ENCODE measurements at places on chromosomes 5 and 9.

DNA sequence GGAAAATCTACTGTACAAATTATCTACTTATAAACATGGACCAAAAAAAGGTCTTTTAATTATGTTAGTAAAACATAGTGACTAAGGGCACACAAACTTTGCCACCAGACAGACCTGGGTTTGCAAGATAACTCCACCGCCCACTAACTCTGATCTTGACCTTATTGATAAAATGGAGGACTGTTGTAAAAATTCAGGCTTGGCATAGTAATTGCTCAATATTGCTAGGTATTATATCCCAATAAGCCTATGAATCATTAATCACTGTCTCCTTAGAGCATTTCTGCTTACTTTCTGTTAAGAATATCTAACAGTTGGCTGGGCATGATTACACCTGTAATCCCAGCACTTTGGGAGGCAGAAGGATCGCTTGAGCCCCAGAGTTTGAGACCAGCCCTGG, 3.8 kb downstream of the C9orf40 start:
- DNase-seq: no peak

DNA sequence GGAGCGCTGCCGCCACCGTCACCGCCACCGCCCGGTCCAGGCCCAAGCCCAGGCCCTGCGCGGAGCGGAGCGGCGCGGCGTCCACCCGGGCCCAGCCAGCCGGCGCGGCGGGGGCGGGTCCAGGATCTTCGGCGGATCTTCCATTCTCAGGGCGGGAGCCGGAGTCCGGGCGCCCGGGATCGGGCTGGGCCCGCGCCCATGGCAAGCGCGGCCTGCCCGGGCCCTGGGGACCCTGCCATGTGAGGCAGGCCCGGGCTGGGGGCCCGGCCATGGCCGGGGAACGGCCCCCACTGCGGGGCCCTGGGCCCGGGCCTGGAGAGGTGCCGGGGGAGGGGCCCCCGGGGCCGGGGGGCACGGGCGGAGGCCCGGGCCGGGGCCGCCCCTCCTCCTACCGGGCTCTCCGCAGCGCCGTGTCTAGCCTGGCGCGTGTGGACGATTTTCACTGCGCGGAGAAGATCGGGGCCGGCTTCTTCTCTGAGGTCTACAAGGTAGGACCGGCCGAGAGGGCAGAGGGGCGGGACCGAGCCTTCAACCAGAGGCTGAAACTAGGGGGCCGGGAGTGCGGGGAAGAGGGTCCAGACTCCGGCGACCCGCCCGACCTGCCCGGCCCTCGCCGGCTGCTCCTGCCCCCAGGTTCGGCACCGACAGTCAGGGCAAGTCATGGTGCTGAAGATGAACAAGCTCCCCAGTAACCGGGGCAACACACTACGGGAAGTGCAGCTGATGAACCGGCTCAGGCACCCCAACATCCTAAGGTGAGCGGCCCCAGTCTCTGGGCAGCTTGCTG, 482 bp downstream of the TESK1 start:
- no peak for DNase-seq

- DNase-seq: peak; percentile 35
These were observed 18.4 kb downstream of the LSM11 start for GRCh38 chr5:157761690-157762621.

- DNase-seq: no peak
These were observed 43.6 kb upstream of the ZBTB43 start for GRCh38 chr9:126761274-126761673.

- no peak for DNase-seq
These were observed 78.5 kb upstream of the EPB41L4B start for GRCh38 chr9:109399258-109399767.

- no peak for DNase-seq
These were observed 73.3 kb downstream of the SNX18 start for GRCh38 chr5:54590824-54591223.

GRCh38 chr5:58381566-58381965, 78.3 kb downstream of the PLK2 start:
- DNase-seq: no peak

- DNase-seq: peak; percentile 55
These were observed 176.9 kb upstream of the WWC1 start for GRCh38 chr5:168114444-168115017.

- no peak for DNase-seq
These were observed 133.9 kb upstream of the ADRA1B start for GRCh38 chr5:159782197-159782994.

GRCh38 chr9:112112941-112113681, 62.0 kb downstream of the SUSD1 start:
- peak; percentile 82 for DNase-seq

DNA sequence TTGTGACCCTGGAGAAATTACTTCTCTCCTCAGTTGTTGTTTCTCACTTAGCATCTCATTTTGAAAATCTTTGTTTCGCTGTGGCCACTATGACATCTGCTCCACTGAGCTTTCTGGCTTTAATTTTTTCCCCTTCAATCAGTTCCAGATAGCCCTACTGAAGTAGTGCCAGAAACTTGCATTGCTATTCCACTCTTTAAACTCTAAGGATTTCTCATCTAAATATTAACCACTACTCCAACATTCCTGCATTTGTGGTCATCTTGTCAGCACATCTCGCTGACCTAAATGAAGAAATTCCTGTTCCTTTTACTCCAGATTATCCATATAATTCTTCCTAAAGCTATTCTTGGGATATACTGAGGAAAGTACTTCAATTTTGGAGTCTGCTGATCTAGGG, 15.3 kb upstream of the NOL6 start:
- DNase-seq: no peak

- no peak for DNase-seq
These were observed 226.3 kb downstream of the AOPEP start for GRCh38 chr9:94952565-94953373.

- no peak for DNase-seq
These were observed 12.5 kb downstream of the QRFP start for GRCh38 chr9:130884111-130884531.

DNA sequence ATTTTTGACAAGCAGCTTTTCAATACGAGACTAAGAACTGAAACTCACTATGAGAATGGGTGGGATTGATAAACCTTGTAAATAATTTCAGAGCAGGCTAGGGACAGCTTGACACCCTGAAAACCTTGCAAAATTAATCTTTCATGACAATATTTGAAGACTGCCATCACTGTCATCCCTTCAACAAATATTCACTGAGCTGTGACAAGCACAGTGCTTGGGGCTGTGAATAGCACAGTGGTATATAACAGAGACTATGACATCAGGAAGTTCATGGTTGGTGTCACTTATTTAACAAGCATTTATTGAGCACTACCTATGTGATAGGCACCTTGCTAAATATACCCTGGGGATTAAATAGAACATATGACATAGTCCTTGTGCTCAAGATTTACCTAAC, 741.0 kb upstream of the RIOK2 start:
- no peak for DNase-seq

- no peak for DNase-seq
These were observed 94.2 kb downstream of the PAX5 start for GRCh38 chr9:36939655-36940499.

GRCh38 chr5:56142614-56143372, 90.3 kb downstream of the ANKRD55 start:
- no peak for DNase-seq

GRCh38 chr9:20242510-20243189, 379.6 kb downstream of the MLLT3 start:
- no peak for DNase-seq

DNA sequence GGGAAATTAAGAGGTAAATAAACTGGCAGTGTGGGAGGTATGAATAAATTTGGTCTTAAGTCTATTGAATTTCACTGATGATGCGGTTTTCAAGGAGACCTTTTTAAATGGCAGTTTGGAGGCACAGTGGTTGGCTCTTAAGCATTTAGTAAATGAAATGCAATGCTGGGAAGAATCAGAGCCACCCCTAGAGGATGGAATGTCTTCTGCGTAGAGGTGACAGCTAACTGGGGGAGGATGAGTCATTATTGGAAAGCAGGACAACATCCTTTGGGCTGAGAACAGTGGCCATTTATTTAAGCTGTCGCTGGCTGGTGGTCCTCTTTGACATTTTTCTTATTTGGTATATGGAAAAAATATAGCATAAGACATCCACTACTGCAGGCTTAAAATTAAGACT, 163.2 kb downstream of the SH3GL2 start:
- DNase-seq: no peak

- no peak for DNase-seq
These were observed 66.0 kb upstream of the PPARGC1B start for GRCh38 chr5:149664083-149664482.

DNA sequence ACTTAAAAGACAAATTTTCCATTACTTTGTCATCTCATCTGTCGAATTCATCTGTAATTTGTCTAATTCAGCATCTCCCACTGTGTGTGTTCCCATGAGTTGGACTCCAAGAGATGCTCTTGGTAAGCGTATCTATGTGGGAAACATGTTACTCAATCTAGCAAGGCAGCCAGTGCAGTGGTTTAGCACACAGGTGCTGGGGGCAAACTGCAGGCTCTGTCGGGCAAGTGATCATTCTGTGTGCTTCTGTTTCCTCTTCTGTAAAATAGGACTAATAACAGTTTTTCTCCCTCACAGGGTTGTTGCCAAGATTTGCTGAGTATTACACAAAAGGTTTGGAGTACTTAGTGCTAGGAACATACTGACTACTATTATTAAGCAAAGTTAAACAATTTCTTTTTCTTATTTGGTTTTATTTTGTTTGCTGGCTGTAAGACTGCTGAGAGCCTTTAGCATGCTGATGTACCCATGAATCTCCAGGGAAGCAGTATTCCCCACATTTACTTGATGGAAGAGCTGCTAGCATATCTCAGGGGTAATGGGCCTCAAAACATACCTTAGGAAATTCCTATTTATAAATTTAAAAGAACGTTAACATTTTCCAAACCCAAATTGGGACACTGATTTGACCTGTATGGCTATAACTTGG, 709 bp upstream of the GAPT start:
- DNase-seq: no peak

GRCh38 chr5:177327539-177328522, 16.1 kb upstream of the MXD3 start:
- no peak for DNase-seq

- DNase-seq: no peak
These were observed 35.6 kb upstream of the ANKRD33B start for GRCh38 chr5:10528056-10528816.

GRCh38 chr9:38768351-38768761, 48.4 kb upstream of the FAM240B start:
- DNase-seq: no peak

GRCh38 chr5:132480893-132481595, 9.5 kb downstream of the IRF1 start:
- DNase-seq: no peak

DNA sequence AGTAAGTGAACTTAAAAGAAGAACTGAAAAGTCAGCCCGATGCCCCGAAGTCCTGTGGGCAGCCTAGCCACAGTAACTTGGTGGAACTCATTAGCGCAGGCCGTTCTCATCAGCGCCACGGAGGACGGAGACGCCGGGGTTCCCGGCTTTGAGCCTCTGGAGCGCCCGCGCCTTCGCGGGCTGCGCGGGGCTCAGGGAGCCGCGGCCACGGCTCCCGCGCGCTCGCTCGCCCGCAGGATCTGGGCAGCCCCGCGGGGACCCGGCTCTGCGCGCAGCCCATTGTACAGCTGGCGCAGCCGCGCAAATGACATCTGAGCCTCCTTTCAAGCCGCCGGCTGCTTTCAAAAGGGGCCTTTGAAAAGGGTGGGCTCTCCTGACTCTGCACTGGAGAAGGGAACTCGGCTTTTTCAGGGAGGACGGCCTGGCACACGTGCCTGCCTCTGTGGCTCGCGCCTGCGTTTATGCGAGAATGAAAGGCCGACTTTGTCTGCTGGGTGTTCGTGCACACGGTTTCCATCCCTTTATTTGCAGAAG, 40.7 kb downstream of the TLR4 start:
- DNase-seq: no peak

DNA sequence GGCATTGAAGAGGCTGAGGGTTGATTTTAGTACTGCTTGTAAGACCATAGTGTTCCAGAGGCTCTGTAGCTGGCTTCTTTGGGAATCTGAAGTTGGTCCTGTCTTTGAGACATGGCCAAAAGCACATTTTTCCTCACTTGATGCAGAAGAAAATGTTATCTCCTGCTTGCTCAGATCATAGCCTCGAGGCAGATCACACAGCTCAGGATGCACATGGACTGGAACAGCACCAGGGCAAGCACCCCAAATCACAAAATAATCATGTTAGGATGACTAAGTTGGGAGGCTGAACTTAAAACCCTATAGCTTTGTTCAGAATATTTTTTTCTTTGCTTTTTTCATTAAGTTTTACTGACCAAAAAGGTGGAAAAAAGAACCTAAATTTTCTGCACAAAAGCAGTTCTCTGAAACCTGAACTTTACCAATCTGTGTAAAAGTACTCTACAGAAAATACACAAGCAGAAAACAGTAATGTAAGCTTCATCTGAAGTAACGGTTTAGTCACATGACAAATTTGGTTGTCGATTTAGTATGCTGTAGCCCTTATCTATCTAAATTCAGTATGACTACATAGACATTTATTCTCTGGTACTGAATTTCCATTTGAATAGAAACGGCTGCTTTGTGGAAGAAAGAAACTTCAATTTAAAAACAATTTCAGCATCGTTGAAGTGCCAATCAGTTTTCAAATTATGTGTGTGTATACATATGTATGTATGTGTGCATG, 3.4 kb downstream of the KLHL9 start:
- no peak for DNase-seq

DNA sequence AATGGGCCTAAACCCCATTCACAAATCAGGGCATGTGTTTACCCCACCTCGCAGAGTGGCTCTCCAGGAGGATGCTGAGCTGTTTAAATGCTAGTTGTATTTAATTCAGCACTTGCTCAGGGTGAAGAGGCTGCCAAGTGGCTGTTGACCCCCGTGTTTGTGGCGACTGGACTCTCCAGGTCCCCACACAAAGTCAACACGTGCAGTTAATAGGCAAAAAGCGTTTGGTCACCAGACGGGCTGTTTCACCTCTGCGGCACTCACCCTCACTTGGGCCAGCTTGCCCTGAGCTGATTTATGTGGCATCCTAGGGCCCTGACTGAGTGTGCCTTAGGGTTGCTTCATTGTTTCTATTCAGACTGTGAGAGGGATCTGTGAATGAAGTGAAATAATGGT, 152.3 kb downstream of the GAS1 start:
- DNase-seq: no peak

- DNase-seq: no peak
These were observed 135.4 kb upstream of the SPEF2 start for GRCh38 chr5:35482167-35482755.
